ENCODE measurements at places on chromosomes 3 and 15. TPM values are rescaled to one million over a fixed set of nuclear protein-coding genes. Genes with fewer than 3 reads are reported as not detected.

FEZF2 gene
- not detected for total RNA-seq

IGDCC3 gene
- total RNA-seq: not detected

SPTBN5 gene
- total RNA-seq: 0.81 TPM

CKMT1A gene
- total RNA-seq: not detected

C3orf20 gene
- 0.44 TPM for total RNA-seq

BBX gene
- 87.8 TPM for total RNA-seq

- H3K27ac ChIP-seq: no peak within 1 kb of the TSS
- peaks cover 21% of the 10 kb centered on the region for H3K4me1 ChIP-seq
Measured at GRCh38 chr3:98763076-98763475, at the start of gene ST3GAL6. Gene ST3GAL6 (plus strand): TSS chr3:98763340. CDS start chr3:98768441, 5,101 bp downstream.

GRCh38 chr3:126450219-126450618 lies 25.5 kb downstream of the ZXDC start:
- no peak overlapping the region for H3K27ac ChIP-seq
- no peaks in the 10 kb centered on the region for H3K36me3 ChIP-seq
- no peak overlapping the region for H3K4me3 ChIP-seq
- peaks cover 20% of the 10 kb centered on the region for H3K4me1 ChIP-seq

- no peak overlapping the region for H3K4me3 ChIP-seq
- DNase-seq: no peak
- H3K27ac ChIP-seq: no peak overlapping the region
- H3K4me1 ChIP-seq: peaks cover 16% of the 10 kb centered on the region
- H3K36me3 ChIP-seq: peaks cover 1% of the 10 kb centered on the region
- H3K27me3 ChIP-seq: no peaks in the 10 kb centered on the region
Measured at GRCh38 chr3:189502676-189503257, 128.4 kb upstream of the TP63 start.

GRCh38 chr3:87873136-87873535 lies 185.7 kb downstream of the CGGBP1 start:
- no peak overlapping the region for H3K27ac ChIP-seq
- H3K4me1 ChIP-seq: no peaks in the 10 kb centered on the region
- H3K36me3 ChIP-seq: peaks cover 23% of the 10 kb centered on the region
- DNase-seq: no peak
- H3K27me3 ChIP-seq: no peaks in the 10 kb centered on the region

- no peak for DNase-seq
- no peak overlapping the region for H3K4me3 ChIP-seq
Measured at GRCh38 chr3:112061152-112061551, 25.0 kb upstream of the C3orf52 start.

DNA sequence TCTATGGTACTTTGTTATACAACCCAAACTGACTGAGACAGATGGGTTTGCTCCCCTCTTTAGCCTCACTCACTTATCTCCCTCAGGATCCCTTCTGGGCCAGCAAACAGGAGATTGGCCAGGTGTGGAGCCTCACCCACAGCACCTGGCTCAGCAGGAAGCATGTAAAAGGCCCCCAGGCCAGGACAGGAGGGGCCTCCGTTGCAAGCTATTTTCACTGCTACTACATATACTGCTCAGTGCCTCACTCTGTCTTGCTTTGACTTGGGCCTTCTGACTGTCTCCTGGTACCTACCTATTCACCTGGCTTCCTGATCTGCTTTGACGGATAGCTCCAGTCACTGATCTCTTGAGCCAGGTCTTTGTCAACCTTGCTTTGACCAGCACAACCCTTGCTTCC lies 20.4 kb upstream of the TPM1 start:
- H3K4me3 ChIP-seq: no peak overlapping the region
- H3K36me3 ChIP-seq: no peaks in the 10 kb centered on the region
- H3K4me1 ChIP-seq: no peaks in the 10 kb centered on the region
- no peak for DNase-seq

GRCh38 chr3:25182794-25183193 lies 245.3 kb upstream of the RARB start:
- H3K36me3 ChIP-seq: no peaks in the 10 kb centered on the region
- H3K4me3 ChIP-seq: no peak overlapping the region
- H3K4me1 ChIP-seq: no peaks in the 10 kb centered on the region

GRCh38 chr3:193655831-193656433 lies 62.9 kb downstream of the OPA1 start:
- H3K4me3 ChIP-seq: no peak overlapping the region
- no peaks in the 10 kb centered on the region for H3K27me3 ChIP-seq
- H3K36me3 ChIP-seq: no peaks in the 10 kb centered on the region
- H3K27ac ChIP-seq: no peak overlapping the region

DNA sequence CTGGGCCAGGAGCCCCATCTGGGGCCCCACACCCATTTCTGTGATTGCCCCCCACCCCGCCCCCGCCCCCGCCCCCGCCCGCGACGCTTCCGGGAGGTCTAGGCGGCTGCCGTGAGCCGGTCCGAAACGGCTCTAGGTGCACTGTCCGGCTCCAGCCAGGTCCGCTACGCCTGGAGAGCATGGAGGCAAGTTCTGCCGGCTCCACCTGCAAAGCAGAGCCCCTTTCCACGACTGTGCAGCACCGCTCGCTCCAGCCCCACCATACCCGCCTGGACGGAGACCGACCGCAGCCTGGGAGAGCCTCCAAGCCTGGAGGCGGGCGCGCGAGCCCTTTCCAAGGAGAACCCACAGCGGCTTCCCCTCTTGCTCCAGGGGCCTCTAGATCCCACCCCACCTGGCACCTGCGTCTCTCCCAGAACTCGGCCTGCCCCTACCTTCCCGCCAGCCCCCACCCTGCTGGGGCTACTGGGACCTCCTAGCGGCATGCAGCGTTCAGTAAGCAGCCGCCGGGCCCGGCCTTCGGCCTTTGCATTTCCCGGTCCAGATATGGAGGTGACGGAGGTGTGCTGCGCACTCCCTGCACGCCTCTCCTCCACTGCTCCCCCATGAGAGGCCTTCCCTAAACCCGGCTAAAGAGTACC lies 66.2 kb downstream of the KLF13 start:
- H3K27ac ChIP-seq: peak overlapping the region; percentile 98
- H3K27me3 ChIP-seq: no peaks in the 10 kb centered on the region
- peaks cover 62% of the 10 kb centered on the region for H3K4me1 ChIP-seq

DNA sequence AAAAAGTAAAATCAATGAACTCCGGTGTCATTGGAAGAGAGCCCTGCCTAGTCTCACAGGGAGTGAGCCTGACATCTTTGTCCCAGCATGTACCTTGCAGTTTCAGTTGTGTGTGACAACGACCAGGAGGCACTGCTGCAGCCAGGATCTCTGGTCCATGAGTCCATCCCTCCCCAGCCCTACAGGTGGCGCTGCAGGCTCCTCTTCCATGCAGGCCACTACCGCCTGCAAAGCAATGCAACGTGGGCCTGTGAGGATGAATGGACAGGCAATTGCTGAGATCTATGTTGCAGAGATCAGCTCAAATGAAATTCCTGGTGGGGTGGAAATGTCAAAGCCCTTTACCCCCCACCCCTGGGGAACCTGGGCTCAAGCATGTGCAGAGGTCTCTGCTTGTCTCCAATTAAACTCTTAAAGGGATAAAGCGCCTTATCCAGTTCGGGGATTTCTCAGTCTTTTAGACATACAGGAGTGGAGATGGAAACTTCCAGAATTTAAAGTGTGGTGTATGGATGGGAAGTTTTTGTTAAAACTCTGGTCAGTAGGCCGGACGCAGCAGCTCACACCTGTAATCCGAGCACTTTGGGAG lies 35.8 kb downstream of the TKT start:
- H3K4me1 ChIP-seq: peaks cover 4% of the 10 kb centered on the region
- H3K27me3 ChIP-seq: no peaks in the 10 kb centered on the region
- H3K27ac ChIP-seq: no peak overlapping the region
- DNase-seq: peak; percentile 59

Measured in naive thymus-derived CD8-positive, alpha-beta T cell (primary cell).